ENCODE measurements at places on chromosomes 4 and X. TPM values are rescaled to one million over a fixed set of nuclear protein-coding genes. Genes with fewer than 3 reads are reported as not detected.

Gene F9
- not detected for total RNA-seq

Gene CXXC4
- total RNA-seq: not detected

Gene RAB33A
- total RNA-seq: 0.44 TPM

Gene P2RY4
- not detected for total RNA-seq

Gene TMEM156
- 0.87 TPM for total RNA-seq

Gene PRKG2
- total RNA-seq: not detected

Gene PAGE1
- not detected for total RNA-seq

Gene OFD1
- total RNA-seq: 4.6 TPM

Gene HMGB3
- 24.4 TPM for total RNA-seq

Gene TMSB15B
- total RNA-seq: 3.6 TPM

Gene ZNF157
- not detected for total RNA-seq

Gene IQCM
- not detected for total RNA-seq

Gene PCDH18
- total RNA-seq: 0.22 TPM

Gene CT45A1
- not detected for total RNA-seq

Gene JADE3
- 8.9 TPM for total RNA-seq

Gene ZNF185
- total RNA-seq: 9.2 TPM

Gene ODAPH
- not detected for total RNA-seq

Gene EMCN
- total RNA-seq: 41.8 TPM

Gene CPLX1
- total RNA-seq: not detected

Gene DMD
- total RNA-seq: 3.8 TPM

Gene MAGEA1
- total RNA-seq: not detected

Gene PAGE2
- not detected for total RNA-seq

Gene FRMD7
- total RNA-seq: not detected

Gene HSFX4
- total RNA-seq: not detected

Gene PGAM4
- not detected for total RNA-seq

Gene NEUROG2
- not detected for total RNA-seq

Gene NAA11
- not detected for total RNA-seq

Gene ELF4
- 10.2 TPM for total RNA-seq

Gene SLC6A14
- total RNA-seq: not detected

Gene SMARCA1
- 18.3 TPM for total RNA-seq

Gene MBNL3
- total RNA-seq: 0.22 TPM

Gene ANK2
- total RNA-seq: 35.1 TPM

Gene IL15
- total RNA-seq: 1.2 TPM

Gene GAGE12G
- not detected for total RNA-seq

Gene TMSB15A
- total RNA-seq: 1.1 TPM

Gene HELT
- not detected for total RNA-seq

Gene NPNT
- under 0.01 TPM for total RNA-seq

Gene SLC16A2
- 0.60 TPM for total RNA-seq

Gene CFI
- 26.4 TPM for total RNA-seq

Gene BEX2
- total RNA-seq: 0.79 TPM

Gene ATOH1
- total RNA-seq: not detected

Gene HTN3
- total RNA-seq: not detected

Gene F11
- not detected for total RNA-seq

Gene DUSP9
- total RNA-seq: under 0.01 TPM

Gene TMEM31
- total RNA-seq: not detected

Gene FAM9C
- total RNA-seq: under 0.01 TPM

Gene SPON2
- total RNA-seq: 0.65 TPM

Gene RTL9
- not detected for total RNA-seq

Gene SAGE1
- total RNA-seq: not detected

Data from lung microvascular endothelial cell (primary cell).